Stimulated activated CD4-positive, alpha-beta T cell treated with anti-CD3 and anti-CD28 coated beads, Interleukin-12 subunit alpha, Interleukin-12 subunit beta, amount 100 ng/mL, for 24 hours (primary cell): ENCODE measurements at places on chromosomes 16 and 17.
A peak's percentile ranks its signal among the peaks of the same experiment; 100 is the strongest.

- DNase-seq, result no peak
Measured at GRCh38 chr17:30832438-30833124, 815 bp downstream of the ATAD5 start.

DNA sequence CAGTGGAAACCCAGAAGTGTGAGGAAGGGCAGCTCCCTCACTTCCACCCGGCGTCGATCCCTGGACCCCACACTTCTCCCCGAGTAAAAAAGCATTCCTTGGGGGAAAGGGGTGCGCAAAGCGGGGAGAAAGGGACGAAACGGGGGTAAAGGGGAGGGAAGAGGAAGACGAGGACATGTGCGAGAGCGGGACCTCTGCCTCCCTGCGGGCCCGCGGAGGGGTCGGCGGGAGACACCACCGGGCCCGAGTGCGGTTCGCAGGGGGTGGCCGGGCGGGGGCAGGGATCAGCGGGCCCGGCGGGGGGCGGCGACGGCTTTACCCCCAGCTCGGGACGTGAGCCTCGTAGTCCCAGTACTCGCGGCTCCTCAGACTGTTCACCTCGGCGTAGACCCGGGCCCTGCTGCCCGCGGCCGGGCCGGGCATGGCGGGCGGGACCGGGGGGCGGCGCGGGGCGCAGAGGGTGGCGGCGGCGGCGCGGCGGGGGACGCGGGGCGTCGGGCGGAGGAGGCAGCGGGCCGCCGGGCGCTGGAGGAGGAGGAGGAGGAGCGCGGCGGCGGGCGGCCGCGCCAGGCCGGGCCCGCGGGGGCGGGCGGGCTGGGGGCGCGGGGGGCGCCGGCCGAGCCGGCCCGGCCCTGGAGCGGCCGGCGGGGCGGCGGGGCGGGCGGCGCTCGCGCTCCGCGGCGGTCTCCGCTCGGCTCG is 443 bp downstream of the CSNK2A2 start:
- DNase-seq, result no peak

DNA sequence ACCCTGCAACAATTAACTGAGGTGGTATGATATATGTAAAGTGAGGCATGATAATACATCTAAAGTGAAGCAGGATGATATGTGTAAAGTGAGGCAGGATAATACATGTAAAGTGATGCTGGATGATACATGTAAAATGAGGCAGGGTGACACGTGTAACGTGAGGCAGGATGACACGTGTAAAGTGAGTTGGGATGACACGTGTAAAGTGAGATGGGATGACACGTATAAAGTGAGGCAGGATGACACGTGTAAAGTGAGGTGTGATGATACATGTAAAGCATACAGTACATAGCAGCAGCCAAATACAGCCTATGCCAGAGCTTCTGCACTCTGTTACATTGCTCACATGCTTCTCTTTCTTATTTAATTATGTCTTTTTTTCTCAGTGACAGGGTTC is 184.4 kb upstream of the FOXF1 start:
- DNase-seq, result no peak

GRCh38 chr17:14760212-14760611 is 459.3 kb downstream of the HS3ST3B1 start:
- no peak for DNase-seq

- DNase-seq, result no peak
Measured at GRCh38 chr17:72569148-72569946, 448.5 kb downstream of the SOX9 start.

DNA sequence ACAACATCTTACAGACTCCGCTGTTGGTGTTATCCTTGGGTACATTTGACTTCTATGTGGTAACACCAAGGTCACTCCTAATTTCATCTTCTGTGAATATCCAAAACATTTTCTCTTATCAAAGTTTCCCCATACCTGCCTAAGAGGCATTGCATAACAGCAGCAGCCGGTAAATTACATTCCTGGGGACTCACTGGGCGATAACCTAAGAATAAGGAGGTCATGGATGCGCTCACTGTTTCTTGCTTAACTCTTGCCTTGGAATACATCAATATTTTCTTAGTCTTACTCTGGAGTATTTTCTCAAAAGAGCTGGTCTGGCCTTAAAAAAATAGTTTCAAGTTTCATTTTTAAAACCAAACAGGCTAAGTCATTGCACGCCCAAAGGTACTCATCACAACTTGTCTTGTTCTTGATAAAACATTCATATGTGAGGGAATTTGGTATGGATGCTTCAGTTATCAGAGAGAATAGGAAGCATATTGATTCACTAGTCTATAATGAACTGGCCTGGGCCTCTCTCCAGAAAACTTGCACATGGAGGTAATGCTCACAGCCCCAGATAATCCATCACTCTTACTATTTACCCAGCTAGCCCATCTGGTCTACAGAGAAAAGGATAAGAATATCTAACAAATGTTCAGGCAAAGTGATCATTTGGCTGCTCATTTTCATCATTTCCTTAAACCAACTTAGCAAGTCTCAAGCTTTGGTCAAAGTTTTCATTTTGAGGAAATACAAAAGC is 235.0 kb upstream of the ERCC4 start:
- no peak for DNase-seq

GRCh38 chr17:42016411-42016831 is 818 bp downstream of the DNAJC7 start:
- no peak for DNase-seq

GRCh38 chr16:47069841-47070584 is 73.7 kb downstream of the NETO2 start:
- no peak for DNase-seq

DNA sequence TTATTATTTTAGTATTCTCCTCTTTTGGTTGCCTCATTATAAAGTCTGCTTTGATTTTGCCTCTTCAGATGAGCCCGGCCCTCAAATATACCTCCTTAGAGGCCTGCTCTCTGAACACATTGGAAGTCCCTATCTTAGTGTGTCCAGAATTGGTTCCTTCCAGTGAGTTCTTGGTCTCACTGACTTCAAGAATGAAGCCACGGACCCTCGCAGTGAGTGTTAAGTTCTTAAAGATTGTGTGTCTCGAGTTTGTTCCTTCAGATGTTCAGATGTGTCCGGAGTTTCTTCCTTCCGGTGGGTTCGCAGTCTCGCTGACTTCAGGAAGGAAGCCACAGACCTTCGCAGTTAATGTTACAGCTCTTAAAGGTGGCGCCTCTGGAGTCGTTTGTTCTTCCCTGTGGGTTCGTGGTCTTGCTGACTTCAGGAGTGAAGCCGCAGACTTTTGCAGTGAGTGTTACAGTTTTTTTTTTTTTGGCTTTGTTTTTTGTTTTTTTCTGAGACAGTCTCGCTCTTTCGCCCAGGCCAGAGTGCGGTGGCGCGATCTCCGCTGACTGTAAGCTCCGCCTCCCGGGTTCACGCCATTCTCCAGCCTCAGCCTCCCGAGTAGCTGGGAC is 45.8 kb upstream of the NOS2 start:
- DNase-seq, result peak; percentile 4

- no peak for DNase-seq
Measured at GRCh38 chr17:81909966-81910839, 996 bp downstream of the PCYT2 start.

DNA sequence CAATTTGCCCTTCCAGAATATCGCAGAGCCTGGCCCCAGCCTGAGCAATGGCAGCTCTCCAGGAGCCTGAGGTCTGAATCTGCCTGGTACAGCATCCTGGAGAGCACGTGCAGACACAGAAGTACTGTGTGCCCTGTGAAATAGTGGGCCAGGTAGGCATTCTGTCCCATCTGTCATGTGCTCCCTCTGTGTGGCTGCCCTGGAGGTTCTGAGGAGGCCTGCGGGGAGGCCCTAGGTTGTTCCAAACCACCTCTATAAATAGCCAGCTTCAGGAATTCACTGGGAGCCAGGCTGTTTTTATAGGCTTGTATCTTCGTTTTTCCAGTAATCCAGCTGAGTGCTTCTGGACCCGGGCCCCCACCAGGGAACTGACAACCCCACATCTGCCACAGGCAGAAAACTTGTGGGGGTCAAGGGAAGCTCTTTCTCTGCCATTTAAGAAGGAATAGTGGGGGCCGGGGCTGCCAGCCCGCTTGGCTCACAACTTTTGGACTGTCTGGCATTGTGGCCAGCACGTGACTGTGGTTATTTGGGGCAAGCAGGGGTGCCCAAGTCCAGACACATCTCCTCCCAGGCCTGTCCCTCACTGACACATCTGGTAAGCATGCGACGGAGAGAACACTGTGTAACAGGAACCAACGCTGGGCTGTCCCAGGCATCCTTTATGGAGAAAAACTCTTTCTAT is 356.3 kb upstream of the TNRC6C start:
- DNase-seq, result no peak

DNA sequence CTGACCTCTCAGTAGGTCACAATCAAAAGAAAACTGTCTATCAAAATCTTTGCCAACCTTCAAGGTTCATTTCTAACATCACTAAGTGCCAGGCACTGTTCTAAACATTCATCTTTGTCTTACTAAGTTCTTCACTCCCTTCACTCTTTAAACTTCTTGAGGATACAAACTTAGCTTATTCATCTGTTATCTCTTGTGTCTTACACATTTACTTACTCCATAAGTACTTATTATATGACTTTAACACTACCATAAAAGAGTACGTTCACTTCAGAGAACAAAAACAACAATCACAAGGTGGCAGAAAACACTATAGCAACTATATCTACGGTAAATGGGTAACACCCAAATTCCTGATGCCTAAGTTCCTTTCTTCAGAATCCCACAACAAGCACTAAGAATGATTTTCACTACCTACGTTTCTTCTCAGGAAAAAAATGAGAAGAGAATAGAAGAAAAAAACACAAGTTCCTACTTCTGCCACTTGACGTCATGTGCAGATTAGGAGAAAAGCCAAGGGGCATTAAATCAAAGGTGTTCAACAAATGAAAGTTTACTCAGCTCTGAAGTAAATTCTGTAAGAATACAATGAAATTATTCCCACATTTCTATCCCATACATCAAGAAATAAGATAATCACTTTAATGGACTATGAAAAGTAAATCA is 29.2 kb downstream of the KANSL1 start:
- DNase-seq, result no peak

- DNase-seq, result no peak
Measured at GRCh38 chr17:76742958-76743357, 5.0 kb downstream of the MFSD11 start.

DNA sequence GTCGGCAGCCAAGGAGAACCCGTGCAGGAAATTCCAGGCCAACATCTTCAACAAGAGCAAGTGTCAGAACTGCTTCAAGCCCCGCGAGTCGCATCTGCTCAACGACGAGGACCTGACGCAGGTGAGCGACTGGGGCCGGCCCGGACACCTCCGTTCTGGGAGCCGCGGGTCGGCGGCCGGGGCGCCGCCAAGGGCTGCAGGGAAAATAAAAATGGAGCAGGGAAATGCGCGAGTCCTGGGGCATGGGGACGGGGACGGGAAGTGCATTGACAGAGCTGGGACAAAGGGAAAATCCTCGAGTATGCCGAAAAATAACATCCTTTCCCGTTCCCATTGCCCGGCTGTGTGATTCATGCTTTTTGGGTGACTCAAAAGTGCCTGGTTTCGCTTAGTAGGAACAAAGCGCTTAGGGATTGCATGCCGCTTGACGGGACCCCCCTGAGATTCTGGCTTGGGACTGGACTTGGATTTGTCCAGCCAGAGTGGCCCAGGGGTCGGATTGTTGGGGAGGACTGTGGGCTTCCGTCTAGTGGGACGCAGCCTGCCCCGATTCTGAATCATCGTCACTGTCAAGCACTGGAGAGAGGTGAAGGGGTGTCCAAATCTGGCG is 699 bp downstream of the MPRIP start:
- DNase-seq, result no peak

DNA sequence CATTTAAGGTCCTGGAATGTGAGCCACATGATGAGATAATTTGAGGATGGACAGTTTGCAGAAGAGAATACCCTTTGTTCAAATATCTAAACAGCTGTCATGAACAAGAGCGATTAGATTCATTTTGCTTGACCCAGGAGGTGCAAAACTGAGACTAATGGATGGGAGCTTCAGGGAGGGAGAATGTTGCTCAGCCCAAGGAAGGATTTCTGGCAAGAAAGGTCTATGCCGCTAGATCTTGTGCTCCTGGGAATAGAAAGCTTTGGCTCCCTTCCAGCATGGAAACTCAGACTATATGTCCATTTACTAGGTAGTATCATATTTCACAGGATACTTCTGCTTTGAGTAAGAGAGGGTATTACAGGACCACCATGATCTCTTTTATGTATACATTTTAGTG is 14.8 kb upstream of the CDH11 start:
- DNase-seq, result no peak

DNA sequence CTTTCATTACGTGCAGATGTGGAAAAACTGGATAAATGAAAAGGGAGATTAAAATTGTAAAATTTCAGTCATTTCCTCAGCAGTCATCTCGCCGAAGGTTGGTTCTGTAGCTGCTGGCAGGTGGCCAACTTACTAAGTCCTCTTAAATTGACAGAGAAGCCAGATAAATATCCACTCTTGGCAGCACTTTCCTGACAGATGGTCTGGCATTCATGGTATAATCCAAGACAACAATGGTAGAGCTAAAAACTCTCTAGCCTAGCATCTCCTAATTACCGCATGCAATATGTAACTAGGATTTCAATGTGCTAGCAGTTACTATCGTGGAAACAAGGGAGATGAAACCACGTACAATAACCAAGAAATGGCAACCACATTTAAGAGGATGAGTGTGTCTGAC is 306.3 kb downstream of the CNTNAP4 start:
- no peak for DNase-seq

GRCh38 chr17:2592971-2593820 is at the start of gene PAFAH1B1:
Gene PAFAH1B1 (plus strand): TSS chr17:2593654. CDS start chr17:2638289, 44,635 bp downstream.
- DNase-seq, result peak; percentile 86

GRCh38 chr16:66298006-66298405 is 68.5 kb upstream of the CDH5 start:
- DNase-seq, result no peak

GRCh38 chr16:76654088-76654820 is 377.1 kb downstream of the CNTNAP4 start:
- no peak for DNase-seq

DNA sequence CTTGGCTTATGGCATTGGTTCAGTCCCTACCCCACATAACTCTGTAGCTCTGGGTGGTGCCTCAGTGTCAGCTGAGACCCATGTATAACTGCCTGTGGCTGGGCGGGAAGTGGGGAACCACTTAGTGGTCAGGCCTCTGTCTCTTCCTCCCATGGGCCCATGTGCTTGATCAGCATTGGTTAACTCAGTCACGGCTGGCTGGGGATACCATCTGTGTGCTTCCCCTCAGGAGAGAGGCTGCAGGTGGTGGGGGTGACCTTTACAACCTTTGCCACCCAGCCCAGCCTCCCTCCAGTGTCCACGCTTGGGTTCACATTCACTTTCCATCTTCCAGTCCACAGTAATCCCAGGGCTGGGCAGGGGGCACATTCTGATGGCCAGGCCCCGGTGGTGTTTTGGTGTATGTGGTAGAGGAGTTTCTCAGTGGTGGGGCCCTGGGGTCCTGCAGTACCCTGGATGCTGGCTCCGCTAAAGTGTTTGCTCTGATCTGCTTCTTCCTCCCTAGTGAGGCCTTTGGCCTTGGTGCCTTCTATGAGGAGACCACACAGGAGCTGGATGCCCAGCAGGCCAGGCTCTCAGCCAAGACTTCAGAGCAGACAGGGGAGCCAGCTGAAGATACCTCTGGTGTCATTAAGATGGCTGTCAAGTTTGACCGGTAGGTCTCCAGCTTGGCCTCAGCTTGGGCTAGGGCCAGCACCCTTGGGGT is 10.2 kb upstream of the NFATC3 start:
- DNase-seq, result no peak
